CD8-positive, alpha-beta memory T cell (primary cell): ENCODE measurements at places on chromosomes 7 and 10.
A peak's percentile ranks its signal among the peaks of the same experiment; 100 is the strongest.

DNA sequence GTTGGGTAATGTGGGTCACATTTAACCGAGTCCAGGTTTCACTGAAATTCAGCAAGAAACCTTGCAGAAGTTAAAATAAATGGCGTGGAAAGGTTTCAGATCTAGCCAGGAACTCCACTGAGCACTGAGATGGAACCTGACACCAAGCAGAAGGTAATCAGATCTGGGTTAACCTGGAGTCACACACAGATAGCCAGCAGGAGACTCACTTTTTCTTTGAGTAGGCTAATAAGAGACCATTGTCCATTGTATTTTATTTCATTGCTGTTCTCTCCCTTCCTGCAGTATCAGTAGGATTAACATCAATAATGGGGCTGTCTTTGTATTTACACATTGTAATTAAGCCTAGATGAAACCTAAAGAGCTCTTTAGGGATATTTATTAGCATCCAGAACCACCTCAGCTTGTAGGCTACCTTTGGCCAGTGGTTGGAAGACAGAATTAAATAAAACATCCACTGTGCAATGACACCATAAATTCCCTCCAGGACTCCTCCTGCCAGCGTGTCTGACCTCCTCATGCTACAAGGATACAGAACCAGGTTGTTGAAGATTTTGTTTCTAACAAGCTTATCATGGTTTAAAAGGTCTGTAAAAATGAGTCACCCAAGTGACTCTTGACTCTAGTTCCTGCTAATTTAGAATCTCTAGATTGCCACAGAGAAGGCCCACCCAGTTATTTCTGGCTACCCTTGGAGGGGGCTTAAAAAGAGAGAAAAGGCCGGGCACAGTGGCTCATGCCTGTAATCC is 151.1 kb downstream of the SORCS1 start:
- no peak for DNase-seq

DNA sequence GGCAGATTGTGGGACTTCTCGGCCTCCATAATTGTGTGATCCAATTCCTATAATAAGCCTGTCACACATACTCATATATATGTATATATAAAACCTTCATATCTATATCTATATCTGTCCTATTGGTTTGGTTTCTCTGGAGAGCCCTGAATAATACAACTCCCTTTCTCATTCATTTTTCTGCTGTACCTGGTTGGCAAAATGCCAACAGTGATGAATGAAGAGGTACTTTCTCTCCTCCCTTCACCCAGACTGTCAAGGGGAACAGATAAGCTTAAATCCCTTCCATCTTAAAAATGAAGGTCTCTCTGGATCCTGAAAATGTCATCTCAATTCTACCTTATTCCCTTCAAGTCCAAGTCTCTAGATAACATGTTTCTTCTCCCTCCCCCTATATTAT is 60.3 kb upstream of the FOXP2 start:
- no peak for DNase-seq

DNA sequence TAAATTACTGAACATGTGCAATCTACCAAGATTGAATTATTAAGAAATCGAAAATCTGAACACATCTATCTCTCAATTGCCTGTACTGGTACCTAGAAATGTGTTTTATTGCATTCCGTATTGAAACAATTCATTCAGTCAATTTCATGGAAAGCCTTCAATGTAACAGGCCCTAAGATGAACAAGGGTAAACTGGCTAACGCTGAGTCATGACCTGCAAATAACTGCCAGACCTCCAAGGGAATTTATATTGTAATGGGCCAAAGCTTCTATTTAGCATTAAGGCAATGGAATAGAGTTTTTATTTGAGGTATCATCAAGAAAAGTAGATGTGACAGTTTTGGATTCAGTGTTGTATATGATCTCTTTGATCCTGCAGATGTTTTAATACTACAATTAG is 49.9 kb upstream of the CD36 start:
- no peak for DNase-seq

GRCh38 chr10:31612082-31612481 is 293.1 kb downstream of the ZEB1 start:
- DNase-seq = no peak

GRCh38 chr10:85600744-85601081 is 765.9 kb downstream of the GRID1 start:
- no peak for DNase-seq

- DNase-seq = no peak
Observed at GRCh38 chr10:117666166-117666565, 123.6 kb downstream of the EMX2 start.

DNA sequence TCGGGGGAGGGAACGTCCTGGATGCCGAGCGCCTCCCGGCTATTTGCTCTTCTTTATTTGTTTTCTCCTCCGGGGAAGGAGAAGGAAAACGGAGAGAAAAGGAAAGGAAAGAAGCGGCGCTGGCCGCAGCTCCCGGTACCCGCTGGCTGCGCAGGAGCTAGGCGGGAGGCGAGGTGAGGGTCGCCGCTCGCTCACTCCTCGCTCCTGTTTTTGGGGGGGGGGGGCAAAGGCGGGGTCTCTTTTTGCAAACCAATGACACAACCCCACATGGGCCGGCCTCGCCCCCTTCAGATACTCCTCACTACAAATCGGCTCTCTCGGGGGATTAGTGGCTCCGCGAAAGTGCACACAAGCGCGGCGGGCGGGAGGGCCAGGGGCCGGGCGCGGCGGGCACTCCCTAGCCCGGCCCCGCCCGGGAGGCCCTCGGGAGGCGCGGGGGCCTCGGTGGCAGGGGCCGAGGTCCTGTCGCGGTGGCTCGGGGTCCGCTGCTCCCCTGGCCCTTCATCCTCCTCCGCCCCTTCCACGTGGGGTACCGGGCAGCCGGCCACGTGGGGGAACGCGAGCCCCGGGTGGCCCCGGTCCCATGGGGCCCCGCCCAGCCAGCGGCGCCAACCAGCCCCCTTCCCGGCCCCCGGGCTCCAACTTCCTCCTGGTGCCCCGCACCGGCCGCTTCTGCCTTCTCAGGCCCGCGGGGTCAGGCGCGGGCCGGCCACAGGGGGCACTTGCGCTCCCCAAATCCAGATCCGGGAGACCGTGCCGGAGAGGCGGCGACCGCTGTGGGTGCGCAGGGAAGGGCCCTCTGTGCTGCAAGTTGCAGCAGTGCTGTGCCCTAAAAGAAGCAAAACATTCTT is 718 bp upstream of the CTBP2 start:
- no peak for DNase-seq

GRCh38 chr10:725786-726185 is 36.3 kb upstream of the DIP2C start:
- no peak for DNase-seq

DNA sequence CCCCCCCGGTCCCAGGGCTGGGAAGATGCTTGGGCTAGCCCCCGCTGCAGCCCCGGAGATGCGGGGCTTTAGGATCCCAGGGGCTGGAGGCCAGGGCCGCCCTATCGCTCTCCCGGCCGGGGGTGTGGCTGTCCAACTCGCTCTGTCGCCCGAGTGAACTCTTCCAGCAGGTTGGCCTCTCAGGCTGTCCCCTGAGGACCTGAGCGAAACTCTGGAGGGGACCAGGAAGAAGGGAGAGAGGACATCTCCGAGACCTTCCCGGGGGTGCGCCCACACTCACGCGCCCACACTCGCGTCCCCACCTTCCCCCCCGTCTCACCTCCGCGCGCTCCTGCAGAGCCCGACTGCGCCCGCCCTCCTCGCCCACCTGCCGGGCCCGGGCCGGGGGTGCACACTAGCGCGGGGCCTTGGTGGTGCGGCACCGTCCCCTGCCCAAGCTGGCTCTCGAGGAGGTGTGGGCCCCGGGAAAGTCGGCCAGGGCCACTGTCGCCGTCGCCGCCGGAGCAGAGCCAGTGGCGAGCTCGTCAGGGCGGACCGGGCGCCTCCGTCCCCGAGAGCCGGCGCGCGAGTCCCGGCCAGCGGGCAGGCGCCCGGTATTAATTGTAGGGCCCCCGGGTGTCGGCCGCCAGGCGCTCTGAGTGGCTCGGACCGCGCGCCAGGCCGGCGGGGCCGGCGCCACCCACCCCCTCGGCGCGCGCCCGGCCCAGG is 101.7 kb upstream of the SVIL start:
- peak; percentile 2 for DNase-seq

DNA sequence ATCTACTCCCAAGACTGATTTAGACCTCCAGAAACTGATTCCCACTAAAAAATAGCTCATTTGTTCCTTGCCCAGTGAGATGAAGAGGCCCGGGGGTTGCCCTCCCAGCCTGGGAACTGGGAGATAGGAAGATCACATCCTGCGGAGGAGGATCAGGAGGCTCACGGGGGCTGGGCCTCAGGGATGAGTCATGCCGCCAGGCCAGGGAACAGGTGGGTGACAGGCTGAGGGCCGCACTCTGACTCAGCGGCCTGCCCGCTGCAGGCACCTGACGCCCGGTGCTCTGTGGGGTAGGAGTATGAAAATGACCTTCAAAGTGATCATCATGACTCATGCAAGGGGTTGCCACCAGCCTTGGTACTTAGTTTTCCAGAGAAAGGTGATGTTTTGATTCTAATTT is 104.5 kb upstream of the ZPBP start:
- no peak for DNase-seq

DNA sequence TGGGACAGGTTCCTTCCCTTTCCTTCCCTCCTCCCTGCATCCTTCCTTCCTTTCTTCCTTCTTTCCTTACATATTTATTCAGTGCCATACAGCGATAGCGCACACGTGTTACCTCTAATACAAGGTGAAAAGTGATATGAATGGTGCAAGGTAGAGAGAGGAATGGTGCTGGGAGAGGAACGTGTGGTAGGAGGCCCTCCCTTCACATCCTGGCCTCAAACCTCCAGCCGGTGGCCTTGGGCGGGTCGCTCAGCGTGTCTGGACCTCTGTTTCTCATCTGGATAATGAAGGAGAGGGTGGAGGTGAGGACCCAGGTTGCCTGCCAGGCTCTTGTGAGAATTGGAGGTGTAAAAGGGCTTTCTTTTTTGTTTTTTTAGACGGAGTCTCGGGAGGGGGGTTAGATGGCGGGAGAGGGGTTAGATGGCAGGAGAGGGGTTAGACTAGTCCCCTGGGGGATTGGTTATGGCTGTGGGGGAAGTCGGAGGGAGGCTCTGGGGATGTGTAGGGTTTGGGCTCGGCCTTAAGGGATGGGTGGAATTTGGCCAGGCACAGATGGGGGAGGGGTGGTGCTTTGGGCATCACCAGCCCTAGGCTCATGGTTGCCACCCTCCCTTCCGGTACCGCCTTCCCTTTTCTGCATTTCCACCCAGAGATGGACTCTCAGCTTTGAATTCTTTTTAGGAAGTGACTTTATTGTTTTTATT is 14.9 kb downstream of the CHST3 start:
- DNase-seq = no peak

- DNase-seq = no peak
Observed at GRCh38 chr7:159139639-159140038, 5.0 kb downstream of the VIPR2 start.

- no peak for DNase-seq
Observed at GRCh38 chr10:125565046-125565445, 117.9 kb downstream of the TEX36 start.

DNA sequence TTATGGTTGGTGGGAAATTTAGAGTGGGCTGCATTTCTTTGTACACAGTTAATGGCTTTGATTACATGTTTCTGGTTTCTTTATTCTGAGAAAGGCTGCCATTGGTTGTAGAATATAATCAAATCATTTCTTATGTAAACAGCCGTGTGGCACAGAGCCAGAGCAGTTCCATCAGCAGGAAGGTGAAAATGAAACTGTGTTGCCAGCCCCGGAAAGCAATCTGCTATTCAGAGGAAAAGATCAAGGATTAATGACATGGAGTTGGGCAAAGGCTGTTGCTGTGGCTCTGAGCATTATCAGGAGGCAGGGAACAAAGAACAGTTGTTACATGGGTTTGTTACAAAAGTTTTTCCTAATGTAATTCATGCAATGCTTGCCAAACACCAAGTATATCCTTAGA is 74.2 kb upstream of the ZNF716 start:
- DNase-seq = no peak

- peak; percentile 85 for DNase-seq
Observed at GRCh38 chr7:151448261-151449252, 8.6 kb upstream of the CRYGN start.

- DNase-seq = no peak
Observed at GRCh38 chr10:71534568-71535194, 138.0 kb downstream of the CDH23 start.
